Fibroblast of upper back skin (primary cell): ENCODE measurements at places on chromosomes 4 and X.

GRCh38 chrX:126697091-126697490, 122.4 kb upstream of the PRR32 start:
- no peak for DNase-seq

- no peak for DNase-seq
Observed at GRCh38 chrX:40279091-40279430, 181.3 kb upstream of the BCOR start.

DNA sequence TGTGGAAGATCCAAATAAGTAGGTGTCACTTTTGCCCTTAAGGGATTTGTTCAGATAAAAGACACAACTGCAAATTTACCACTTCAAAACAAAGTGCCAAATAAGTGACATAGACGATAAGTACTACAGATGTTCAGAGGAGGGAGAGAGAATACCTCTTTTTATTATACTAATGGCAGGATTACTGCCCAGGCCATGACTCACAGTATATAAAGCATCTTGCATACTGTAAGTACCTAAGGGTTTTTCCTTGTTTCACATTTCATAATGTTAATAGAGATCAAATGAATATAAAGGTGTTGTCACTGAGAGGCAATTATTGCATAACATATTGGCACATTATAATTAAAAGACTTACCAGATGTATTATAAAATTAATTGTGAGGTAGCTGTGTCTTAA, 46.4 kb downstream of the PTPN13 start:
- peak; percentile 34 for DNase-seq

- DNase-seq: no peak
Observed at GRCh38 chr4:187883049-187883448, 112.5 kb upstream of the ZFP42 start.

DNA sequence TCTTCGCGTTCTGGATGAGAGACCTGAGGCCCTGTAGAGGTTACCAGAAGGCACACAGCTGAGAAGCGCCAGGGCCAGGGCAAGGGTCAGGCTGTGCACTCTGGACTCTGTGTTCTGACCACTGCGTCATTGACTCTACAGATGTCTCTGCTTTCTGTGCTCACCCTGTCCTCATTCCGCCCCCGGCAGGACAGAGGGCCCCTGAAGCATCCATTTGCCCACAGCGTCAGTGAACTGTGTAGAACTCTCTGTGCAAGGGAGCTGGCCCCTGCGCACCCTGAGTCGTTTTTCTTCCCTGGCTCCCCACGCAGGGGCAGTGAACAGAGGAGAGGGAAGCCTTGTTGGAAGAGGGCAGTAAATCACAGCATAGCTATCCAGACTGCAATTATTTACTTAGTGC, 6.1 kb upstream of the WAS start:
- no peak for DNase-seq

DNA sequence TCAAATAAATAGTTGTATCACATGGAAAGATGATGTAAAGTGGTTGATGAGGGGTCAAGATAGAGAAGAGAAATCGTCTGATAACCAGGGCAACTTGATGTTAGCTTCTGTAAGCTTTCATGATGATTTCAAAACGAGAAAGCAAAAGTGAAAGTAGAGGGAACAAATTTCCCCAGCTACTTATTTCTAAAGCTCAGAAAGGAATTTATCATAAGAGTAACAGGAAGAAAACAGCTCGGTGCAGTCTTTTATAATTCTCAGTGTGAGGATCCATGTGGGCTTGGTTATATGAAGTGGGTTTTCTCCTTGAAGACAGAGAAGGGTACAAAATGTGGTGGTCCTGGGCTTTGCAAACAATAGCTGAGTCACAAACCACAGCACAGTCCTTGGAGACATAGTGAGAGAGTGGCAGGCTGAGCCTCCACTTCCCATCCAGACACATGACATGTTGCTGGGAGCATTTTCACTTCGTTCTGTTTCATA, 32.1 kb upstream of the GLRA2 start:
- peak; percentile 21 for DNase-seq

GRCh38 chr4:185304541-185304940, 91.2 kb downstream of the LRP2BP start:
- DNase-seq: peak; percentile 5

GRCh38 chr4:8906991-8907595, 35.5 kb upstream of the HMX1 start:
- DNase-seq: no peak

GRCh38 chrX:103423955-103424638, 47.8 kb downstream of the BEX3 start:
- no peak for DNase-seq

DNA sequence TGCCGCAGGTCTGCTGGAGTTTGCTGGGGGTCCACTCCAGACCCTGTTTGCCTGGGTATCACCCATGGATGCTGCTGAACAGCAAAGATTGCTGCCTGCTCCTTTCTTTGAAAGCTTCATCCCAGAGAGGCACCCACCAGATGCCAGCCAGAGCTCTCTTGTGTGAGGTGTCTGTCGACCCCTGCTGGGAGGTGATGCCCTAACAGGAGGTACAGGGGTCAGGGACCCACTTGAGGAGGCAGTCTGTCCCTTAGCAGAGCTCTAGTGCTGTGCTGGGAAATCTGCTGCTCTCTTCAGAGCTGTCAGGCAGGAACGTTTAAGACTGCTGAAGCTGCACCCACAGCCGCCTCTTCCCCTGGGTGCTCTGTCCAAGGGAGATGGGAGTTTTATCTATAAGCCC, 162.7 kb downstream of the NAF1 start:
- no peak for DNase-seq

- DNase-seq: no peak
Observed at GRCh38 chrX:82945332-82945731, 562.8 kb upstream of the POU3F4 start.

DNA sequence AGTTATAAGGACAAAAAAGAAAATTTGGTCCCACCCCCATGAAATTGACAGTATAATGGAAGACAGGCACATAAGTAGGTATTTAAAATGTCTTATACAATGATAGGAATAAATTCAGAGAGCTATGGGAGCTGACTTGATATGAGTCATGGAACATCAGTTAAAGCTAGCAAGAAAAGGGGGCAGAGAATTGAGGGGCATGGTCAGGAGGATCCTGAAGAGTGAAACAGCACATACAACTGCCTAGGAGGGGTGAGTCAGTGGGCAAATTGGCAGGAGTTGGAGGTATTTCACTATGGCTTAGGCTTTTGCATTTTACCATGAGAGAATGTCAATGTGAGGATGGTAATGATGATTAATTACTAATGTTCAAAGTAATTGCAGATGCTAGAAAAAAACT, 95.4 kb upstream of the BANK1 start:
- peak; percentile 45 for DNase-seq

- DNase-seq: peak; percentile 49
Observed at GRCh38 chr4:96102541-96103026, 262.7 kb downstream of the PDHA2 start.

GRCh38 chr4:90727938-90728337, 600.7 kb downstream of the CCSER1 start:
- DNase-seq: peak; percentile 5

- DNase-seq: peak; percentile 45
Observed at GRCh38 chr4:37981844-37982720, 21.9 kb downstream of the PTTG2 start.

- peak; percentile 92 for DNase-seq
Observed at GRCh38 chr4:106315968-106316772, at the start of the genes AIMP1 and TBCK. Gene AIMP1 (plus strand): TSS chr4:106316550. CDS start chr4:106325010, 8,460 bp downstream. Gene TBCK (minus strand): TSS chr4:106316209. CDS start chr4:106308960, 7,249 bp downstream.

DNA sequence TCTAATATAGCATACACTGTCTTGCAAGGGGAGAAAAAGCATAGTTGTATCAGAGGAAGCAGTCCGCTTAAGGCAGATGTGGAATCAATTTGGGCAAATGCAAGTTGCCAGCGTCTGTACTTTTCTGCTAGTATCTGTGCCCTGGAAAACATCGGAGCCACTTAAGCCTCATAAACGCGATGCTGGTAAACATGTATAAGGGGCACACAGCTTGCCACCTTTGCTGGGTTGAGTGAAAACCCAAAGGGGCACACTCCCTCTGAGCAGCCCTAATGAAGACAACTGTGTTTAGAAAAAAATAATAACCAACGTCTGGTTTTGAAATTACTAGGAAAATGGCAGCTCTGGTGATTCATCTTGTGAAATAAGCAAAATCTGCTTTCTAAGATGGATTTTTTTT, 24.3 kb downstream of the SMIM20 start:
- DNase-seq: no peak

- peak; percentile 71 for DNase-seq
Observed at GRCh38 chr4:125321709-125322365, 7.1 kb downstream of the FAT4 start.

DNA sequence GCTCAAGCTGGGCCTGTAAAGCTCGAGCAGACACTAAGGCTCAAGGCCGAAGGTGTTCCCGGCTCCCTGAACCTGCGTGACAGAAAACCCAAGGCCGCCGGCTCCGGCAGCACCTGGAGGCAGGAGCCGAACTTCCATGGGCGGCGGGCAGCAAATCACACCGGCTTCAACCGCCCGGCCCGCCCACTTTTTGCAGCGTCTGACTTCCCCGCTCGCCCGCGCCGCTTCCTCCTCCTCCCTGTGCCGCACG, 940 bp upstream of the NSD2 start:
- DNase-seq: peak; percentile 75

DNA sequence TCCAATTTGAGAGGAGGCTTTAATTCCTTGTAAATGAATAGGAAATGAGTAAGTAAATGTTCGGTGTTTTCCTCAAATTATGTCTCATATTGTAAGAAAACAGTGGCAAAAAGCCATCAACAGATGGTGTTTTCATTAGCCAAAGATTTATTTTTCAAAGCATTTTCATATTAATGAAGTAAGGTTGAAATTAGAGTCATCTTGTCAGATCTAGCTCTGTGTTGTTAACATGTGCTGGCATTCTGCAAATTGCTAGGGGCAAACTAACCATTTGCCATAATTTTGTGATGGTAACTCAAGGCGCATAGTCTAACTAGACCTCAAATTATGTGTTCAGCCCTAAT, 24.7 kb downstream of the MID2 start:
- no peak for DNase-seq

- no peak for DNase-seq
Observed at GRCh38 chr4:16622826-16623225, 275.6 kb downstream of the LDB2 start.

DNA sequence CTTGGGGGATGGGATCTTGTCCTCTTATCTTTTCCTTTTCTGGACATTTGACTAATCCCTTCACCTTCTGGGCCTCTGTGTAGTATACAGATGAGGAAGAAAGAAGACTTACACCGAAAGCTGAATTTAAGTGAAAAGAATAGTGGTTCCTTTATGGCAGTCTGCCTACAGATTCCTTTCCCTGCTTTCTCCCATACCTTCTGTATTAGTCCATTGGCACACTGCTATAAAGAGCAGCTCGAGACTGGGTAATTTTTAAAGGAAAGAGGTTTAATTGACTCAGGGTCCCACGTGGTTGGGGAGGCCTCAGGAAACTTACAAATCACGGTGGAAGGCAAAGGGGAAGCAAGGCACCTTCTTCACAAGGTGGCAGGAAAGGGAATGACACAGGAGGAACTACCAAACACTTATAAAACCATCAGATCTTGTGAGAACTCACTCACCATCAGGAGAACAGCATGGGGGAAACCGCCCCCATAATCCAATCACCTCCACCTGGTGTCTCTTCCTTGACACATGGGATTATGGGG, 34.0 kb upstream of the CD38 start:
- peak; percentile 64 for DNase-seq
